ENCODE measurements at places on chromosomes 1 and 21. TPM values are rescaled to one million over a fixed set of nuclear protein-coding genes. Genes with fewer than 3 reads are reported as not detected.

Gene GPR161
- polyA plus RNA-seq = 0.73 TPM

Gene SPATA1
- 0.40 TPM for polyA plus RNA-seq

Gene DMRTA2
- not detected for polyA plus RNA-seq

Gene SLC2A1
- polyA plus RNA-seq = 52.8 TPM

Gene LRRC71
- 0.19 TPM for polyA plus RNA-seq

Gene PLEKHA6
- 0.01 TPM for polyA plus RNA-seq

Gene KCNT2
- 0.16 TPM for polyA plus RNA-seq

Gene OR2W3
- polyA plus RNA-seq = 3.7 TPM

Gene S100A12
- not detected for polyA plus RNA-seq

Gene TFB2M
- 78.1 TPM for polyA plus RNA-seq

Gene SLC22A15
- polyA plus RNA-seq = 2.7 TPM

Gene BRINP3
- polyA plus RNA-seq = not detected

Gene LENEP
- polyA plus RNA-seq = 0.23 TPM

Gene SMCP
- polyA plus RNA-seq = not detected

Gene ATP6V0B
- polyA plus RNA-seq = 282 TPM

Gene FAM72A
- polyA plus RNA-seq = 33.5 TPM

Gene FMO5
- 0.16 TPM for polyA plus RNA-seq

Gene DNALI1
- polyA plus RNA-seq = 1.5 TPM

Gene RGS7
- not detected for polyA plus RNA-seq

Gene SPRR4
- polyA plus RNA-seq = not detected

Gene NAV1
- polyA plus RNA-seq = 5.6 TPM

Gene KCNJ15
- 0.20 TPM for polyA plus RNA-seq

Gene HSD3B2
- not detected for polyA plus RNA-seq

Gene HSPB7
- not detected for polyA plus RNA-seq

Gene SOAT1
- polyA plus RNA-seq = 9.8 TPM

Measured in K562 (cell line).